ENCODE measurements at places on chromosomes 7 and 10.

- no peak for DNase-seq
Measured at GRCh38 chr10:14686356-14686755, 88.3 kb downstream of the FAM107B start.

GRCh38 chr10:62005281-62005680 is 103.8 kb downstream of the ARID5B start:
- DNase-seq, result peak; percentile 46

- DNase-seq, result no peak
Measured at GRCh38 chr7:106247841-106248240, 36.9 kb downstream of the NAMPT start.

DNA sequence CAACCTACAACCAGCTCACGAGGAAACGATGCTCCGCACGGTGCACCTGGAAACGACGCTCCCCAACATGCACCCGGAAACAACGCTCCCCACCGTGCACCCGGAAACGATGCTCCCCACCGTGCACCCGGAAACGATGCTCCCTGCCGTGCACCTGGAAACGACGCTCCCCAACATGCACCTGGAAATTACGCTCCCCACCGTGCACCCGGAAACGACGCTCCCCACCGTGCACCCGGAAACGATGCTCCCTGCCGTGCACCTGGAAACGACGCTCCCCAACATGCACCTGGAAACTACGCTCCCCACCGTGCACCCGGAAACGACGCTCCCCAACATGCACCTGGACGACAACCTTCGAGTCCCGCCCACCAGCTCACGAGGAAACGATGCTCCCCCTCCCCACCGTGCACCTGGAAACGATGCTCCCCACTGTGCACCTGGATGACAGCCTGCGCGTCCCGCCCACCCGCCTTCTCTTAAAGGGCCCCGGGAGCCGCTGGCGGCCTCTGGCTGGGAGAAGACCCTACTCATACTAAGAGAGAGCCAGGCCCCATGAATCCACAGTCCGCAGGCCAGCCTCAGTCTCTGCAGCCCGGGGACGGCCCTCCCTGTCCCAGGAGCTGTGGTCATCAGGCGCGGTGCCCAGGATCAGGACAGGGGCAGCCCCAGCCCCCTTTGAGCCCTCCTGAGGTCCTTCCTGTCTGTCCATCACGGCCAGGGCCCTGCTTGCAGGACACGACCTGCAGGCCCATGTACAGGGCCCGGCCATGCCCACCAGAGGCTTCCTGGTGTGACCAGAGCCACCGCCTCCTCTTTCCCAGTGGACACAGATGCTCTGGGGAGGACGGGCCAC is 98.3 kb downstream of the PDGFA start:
- no peak for DNase-seq

- DNase-seq, result no peak
Measured at GRCh38 chr7:87075671-87076404, 16.4 kb upstream of the ELAPOR2 start.

All from HCEC 1CT (cell line).